Fibroblast of upper back skin (primary cell): ENCODE measurements at places on chromosomes 1 and 21.

DNA sequence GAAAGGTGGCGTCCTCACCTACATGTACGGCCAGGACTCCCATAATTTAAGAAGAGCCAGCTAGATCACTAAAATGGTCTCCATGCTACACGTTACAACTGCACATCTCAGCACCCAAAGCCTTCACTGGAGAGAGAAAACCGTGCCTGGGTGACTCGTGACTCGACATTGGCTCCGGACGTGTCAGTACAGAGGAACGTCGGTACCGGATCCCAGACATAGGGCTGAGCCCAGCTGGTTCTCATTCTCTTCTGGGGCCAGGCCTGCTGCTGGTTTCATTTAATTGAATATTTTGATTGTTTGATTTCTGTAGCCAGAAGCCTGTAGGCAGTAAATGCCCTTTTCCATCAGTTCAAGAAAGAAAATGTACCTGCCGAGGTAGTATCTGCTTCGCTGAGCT lies 93.1 kb downstream of the HHIPL2 start:
- peak; percentile 61 for DNase-seq

DNA sequence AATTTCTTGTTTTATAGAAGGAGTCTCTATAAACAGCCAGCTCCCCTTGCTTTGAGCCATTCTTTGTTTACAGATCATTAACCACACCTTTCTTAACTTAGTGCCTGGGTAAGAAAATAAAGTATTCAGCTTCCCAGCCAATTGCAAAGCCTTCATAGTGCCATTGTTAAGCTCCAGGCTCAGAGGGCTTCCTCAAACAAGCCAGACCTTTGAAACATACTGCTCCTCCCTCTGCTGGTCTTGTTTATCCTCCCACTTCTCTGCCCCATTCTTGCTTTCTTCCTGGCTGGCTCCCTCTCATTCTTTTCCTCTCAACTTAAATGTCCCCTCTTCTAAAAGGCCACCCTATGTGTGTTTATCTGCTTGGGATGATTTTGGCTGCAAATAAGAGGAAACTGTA lies 319.4 kb upstream of the ST6GALNAC5 start:
- DNase-seq = no peak

DNA sequence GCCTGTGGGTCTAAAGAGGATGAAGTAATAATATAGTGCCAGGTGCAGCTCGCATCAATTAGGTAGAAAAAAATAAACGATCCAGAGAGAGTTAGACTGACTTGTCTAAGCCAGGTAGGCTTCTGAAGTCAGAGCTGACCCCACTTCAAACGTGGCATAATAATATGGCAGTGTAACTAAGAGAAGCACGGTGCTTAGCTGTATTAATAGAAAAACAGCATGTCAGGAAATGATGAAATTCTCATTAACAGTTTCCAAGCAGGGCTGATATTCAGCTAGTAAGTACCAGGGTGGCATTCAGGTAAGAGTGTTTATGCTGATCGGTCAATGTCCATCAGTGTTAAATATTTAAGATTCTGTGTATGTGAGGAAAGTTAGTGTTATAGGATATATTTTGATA lies 145.8 kb upstream of the SAMSN1 start:
- no peak for DNase-seq

DNA sequence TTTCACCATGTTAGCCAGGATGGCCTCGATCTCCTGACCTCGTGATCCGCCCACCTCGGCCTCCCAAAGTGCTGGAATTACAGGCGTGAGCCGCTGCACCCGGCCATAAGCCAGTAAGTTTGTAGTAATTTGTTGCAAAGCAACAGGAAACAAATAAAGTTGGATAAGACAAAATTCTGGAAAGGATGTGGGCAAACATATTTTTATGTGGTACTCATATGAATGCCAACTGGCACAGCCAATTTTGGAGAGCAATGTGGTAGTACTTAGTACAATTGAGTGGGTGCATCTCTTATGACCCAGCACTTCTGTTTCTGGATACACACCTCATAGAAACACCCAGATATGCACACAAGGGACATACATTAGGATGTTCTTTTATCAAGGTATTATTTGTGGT lies 8.4 kb upstream of the IL12RB2 start:
- no peak for DNase-seq

- DNase-seq = no peak
Measured at GRCh38 chr1:66243548-66244130, 290.3 kb upstream of the SGIP1 start.

DNA sequence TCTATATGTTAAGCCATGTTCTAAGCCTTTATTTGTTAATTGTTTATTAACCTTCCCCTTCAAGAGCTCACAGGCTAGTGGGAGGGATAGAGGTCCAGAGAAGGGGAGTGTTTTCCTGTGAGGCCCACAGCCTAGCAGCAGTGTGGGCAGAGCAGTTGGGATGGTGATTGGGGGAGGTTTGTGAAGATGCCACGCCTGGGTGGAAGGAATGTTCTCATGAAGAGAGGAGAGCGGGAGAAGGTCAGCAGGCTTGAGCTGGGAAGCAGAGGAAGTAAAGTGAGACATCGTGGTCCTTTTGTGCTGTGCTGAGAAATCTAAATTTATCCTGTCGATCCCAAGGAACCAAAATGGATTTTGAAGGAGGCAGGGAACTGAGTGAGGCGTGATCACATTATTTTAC lies 42.6 kb downstream of the TRAPPC10 start:
- DNase-seq = peak; percentile 22

- DNase-seq = peak; percentile 86
Measured at GRCh38 chr1:33762109-33762830, 101.6 kb upstream of the HMGB4 start.

DNA sequence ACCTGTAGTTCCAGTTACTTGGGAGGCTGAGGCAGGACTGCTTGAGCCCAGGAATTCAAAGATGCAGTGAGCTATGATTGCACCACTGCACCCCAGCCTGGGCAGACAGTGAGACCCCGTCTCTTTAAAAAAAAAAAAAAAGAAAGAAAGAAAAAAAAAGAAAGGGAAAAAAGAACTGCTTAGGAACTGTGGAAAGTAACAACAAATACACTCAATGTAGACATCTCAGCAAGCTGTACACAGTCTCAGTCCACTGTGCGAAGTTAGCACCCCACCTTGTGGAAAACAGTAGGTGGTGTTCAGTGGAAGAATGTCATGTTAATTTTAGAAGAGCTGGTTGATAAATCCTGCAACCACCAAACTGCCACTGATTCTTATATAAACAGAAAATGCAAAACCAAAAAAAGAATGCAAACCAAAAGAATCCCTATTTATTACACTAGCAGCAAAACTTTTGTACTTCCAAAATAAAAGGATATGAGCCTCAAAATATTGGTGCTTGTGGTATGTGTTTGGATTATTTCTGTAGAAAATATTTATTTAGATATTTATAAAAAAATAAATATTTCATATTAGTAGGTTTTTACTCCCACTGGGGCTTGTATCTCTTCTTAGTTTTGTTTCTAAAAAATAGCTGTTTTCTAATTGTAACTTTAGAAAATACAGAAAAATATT lies 31.1 kb downstream of the ALG14 start:
- DNase-seq = peak; percentile 87

DNA sequence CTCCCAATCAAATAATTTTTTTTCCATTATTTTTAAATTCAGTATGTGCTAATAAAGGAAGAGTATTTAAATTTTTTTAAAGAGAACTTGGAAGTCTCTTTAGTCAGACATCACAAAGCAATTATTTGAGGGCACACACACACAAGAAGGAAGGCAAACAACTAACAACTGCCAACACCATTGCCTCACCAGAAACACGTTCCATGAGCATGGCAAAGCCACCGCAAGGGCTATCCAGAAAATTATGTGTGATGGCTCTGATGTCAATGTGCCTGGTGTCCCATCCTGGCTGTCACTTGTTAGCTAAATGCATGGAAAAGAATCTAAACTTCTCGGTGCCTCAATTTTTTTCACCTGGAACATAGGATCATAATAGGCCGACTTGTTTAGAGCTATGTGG lies 262.9 kb downstream of the SEC16B start:
- DNase-seq = no peak

DNA sequence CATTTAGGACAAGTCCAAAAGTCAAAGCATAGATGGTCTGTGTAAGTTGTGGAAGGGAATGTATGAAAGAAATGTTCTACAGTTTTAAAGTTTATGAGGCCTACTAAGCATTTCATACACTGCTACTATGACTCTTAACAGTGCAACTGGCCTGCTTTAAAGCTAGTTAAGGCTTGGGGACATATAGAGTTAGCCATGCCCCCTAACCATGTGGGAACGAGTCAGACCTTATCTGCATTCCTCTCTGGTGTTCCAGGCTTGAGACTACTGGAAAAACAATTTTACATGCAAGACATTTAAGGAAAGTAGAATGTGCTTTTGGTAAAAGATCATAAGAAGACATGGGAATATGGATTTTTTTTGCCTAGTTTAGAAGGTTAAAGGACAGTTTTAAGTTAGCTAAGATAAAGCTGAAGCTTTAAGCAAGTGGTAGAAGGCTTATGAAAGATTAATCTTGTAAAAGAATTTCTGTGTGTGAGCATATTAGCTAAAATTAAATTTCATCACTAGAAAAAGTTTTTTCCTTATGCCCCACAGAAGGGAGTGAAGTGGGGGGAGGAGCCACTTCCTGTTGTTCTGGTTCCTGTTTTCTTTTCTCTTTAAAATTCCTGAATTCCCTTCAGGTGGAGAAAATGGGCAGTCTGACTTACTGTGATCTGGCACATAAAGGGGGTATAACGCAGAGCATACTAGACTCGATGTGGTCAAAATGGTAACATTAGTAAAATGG lies 8.9 kb upstream of the CD48 start:
- peak; percentile 9 for DNase-seq

- no peak for DNase-seq
Measured at GRCh38 chr1:42221456-42221855, 56.9 kb upstream of the GUCA2A start.

DNA sequence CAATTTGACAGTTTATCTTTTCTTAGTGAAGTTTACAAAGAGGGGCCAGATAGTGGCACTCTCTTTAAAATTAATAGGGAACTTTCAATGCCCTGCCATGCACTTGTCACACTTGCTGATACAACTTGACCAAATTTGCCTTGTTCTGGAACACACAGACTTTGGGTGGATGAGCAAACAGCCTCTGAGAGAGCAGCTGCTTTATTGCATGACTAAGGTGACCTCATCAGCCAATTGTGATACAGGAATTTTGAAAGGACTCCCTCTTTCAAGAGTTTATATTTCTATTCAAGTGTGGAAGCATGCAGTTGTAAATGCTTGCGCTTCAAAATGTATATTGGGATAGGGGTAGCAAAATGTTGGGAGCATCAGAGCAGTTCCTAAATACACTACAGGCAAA lies 2.1 kb upstream of the RGS1 start:
- peak; percentile 41 for DNase-seq

GRCh38 chr21:45076245-45076711 lies 1.9 kb downstream of the ADARB1 start:
- DNase-seq = peak; percentile 37
